ENCODE measurements at places on chromosomes 11 and 22. TPM values are rescaled to one million over a fixed set of nuclear protein-coding genes. Genes with fewer than 3 reads are reported as not detected.

GRCh38 chr22:17710023-17710422 lies 64.2 kb downstream of the BID start:
- no peak for DNase-seq

GRCh38 chr11:62419943-62420342 lies 1.1 kb downstream of the SCGB1A1 start:
- no peak for DNase-seq

DNA sequence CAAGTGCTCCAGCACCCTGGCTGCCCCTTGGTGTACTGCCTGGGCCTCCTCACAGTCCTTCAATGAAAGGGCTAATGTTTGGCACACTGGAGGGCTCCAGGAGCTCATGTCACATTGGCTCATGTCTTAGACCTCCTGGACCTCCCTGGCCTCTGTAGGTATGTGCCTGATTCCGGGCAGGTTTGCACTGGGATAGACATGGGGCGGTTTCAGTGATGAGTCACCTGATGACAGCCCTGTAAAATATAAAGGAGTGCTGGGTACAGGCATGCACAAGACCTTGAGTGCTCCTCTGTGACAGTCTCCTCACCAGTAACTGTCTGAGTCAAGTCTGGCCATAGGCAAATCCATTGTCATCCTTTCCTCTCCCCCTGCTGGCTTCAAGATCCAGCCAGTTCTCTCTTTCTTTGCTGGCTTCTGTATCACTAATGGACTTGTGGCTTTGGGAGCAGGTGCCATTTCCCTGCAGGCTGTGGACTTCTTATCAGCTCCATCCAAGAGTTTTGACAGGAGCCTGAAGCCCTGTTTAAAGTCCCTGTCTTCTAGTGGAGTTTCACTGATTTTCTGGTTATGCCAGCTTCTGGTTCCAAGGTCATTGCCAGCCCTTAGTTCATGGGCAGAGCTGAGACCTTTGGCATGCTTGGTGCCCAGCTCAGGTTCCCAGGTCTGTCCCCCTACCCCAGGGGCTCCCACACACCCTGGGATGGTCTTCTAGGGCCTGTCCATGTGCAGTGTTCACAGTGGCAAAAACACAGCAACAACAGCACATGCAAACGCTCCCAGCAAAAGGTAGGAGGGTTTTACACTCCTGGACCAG lies 22.7 kb upstream of the P2RY2 start:
- peak; percentile 87 for DNase-seq

DNA sequence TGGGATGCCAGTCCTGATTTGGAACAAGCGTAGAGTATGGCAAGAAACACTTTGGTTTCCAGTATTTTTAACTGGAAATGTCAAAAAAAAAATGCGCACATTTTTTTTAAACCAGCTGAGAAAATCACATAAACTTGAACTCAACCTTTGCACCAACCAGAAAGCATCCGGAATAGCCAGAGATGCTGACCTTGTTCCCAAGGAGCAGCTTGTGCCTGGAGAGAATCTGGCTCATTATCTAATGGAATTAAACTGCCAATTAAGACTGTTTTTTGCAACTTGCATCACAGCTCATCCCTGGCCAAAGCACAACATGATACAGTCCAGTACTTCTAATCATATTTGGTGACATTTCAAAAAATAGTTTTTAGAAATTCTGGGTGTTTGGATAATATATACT lies 8.4 kb upstream of the ETS1 start:
- no peak for DNase-seq

Gene LGALS12
- polyA plus RNA-seq: 0.13 TPM

Gene DEUP1
- 0.43 TPM for polyA plus RNA-seq

Gene APOL3
- 13.1 TPM for polyA plus RNA-seq

Data from large intestine (tissue), 12 donors.